ENCODE measurements at places on chromosomes 6 and 20.

DNA sequence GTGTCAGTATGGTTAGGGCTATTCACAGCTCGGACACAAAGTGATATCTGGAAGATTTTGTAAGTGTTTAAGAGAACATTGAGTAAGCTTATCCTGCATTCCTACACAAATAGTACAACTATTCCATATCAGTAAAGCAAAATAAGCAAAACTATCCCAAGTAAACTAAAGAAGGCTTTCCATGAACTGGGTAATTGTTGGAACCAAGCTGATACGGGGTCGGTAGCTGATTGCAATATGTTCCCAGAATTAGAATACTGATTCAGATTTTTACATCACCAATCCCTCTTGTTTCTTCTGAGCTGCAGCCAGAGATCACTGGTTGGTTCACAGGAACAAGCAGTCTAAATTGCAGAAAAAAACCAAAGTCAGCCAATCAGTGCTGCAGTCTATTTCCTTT is 54.1 kb downstream of the CDS2 start:
- no peak for DNase-seq

DNA sequence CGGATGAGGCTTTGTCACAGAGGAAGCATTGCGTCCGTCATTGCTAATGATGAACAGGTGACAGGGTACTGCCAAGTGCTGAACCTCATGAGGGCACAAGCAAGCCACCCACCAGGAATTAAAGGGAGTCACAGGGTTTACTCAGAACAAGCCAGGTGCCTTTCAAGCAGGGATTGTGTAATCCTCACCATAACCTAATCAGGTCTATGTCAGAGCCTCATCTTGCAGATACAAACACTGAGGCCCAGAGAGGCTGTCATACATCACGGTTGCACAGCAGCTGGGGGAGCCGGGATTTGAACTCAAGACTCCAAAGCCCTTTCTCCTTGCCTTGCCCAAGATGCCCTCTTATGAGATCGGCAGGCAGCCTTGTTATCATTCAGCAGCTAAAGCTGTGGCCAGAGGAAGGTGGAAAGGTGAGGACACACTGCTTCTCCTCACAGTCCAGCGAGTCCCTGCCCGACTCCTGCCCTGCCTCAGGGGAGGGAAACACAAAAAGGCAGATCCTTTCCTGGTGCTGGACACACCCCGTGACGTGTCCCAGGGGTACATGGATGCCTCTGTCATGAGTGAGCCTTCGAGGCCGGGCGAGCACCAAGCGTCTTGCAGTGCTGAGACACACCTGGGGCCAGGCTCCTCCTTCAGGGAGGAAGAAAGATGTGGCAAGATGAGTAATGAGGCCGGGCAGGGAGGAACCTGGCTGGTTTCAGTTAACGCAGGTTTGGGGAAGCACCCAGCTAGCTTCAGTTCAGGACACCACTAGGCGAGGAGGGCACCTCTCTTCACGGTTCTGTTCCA is 214.9 kb downstream of the LY86 start:
- peak; percentile 100 for DNase-seq

GRCh38 chr6:41413250-41413649 is 77.8 kb downstream of the NCR2 start:
- no peak for DNase-seq

DNA sequence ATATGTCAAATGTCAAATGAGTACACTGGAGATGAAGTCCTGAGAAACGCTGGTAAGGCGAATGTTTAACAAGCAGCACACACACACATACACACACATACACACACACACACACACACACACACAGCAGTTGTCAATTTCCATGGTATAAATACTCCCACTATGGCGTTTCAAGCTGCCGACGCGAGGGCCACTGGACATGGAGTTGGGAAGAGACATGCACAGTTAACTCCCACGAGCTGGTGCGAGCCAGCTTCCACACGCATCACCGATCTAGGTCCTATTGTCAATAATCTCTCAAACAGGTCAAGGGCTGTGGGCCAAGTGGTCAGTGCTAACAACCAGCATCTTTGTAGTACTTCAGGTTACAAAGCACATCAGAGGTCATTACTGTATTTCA is 58.9 kb downstream of the TRERF1 start:
- no peak for DNase-seq

DNA sequence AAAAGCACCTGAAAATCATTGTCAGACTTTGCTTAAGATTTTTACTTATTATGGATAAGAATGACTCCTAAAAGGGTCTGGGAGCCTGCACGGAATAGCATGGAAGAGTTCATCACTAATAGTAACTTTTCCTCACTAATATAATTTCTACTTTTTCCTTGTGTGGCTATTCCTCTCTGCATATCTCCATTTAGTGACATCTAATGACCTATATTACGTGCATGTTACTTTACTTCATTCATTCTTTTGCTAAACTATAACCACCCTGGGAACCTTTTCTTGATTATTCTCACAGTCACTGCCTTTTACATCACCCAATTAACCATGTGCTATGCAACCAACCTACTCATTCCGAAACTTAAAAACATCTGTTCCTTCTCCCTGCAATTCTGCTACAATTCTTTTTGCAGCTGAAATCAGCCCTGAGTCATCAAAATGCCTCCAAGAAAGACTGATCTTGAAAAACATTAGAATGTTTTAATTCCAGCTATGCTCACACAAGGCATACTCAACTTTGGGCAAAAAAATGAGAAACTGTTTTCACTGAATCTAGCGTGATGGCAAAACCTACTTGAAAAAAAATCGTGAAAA is 313.3 kb downstream of the RNGTT start:
- no peak for DNase-seq

- peak; percentile 33 for DNase-seq
Observed at GRCh38 chr6:21214738-21215448, 378.7 kb upstream of the SOX4 start.

DNA sequence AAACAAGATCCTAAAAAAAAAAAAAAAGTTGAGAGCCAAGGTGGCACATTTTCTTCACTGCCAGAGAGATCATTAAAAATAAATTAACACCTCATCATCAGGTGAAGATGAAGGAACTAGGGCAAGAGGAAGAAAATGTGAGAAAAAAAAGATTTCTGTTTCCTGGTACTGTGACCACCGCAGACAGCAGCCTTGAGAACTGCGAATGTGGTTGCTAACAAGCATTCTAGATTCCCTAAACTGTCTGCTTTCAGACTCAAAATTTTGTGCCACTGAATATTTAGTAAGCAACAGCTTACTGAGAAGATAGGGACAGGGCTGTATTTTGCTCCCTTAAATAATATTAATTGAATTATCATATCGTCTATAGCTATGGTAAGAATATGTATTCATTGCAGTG is 24.1 kb upstream of the MBOAT1 start:
- no peak for DNase-seq

- DNase-seq: no peak
Observed at GRCh38 chr20:454951-455350, 7.4 kb downstream of the TBC1D20 start.

DNA sequence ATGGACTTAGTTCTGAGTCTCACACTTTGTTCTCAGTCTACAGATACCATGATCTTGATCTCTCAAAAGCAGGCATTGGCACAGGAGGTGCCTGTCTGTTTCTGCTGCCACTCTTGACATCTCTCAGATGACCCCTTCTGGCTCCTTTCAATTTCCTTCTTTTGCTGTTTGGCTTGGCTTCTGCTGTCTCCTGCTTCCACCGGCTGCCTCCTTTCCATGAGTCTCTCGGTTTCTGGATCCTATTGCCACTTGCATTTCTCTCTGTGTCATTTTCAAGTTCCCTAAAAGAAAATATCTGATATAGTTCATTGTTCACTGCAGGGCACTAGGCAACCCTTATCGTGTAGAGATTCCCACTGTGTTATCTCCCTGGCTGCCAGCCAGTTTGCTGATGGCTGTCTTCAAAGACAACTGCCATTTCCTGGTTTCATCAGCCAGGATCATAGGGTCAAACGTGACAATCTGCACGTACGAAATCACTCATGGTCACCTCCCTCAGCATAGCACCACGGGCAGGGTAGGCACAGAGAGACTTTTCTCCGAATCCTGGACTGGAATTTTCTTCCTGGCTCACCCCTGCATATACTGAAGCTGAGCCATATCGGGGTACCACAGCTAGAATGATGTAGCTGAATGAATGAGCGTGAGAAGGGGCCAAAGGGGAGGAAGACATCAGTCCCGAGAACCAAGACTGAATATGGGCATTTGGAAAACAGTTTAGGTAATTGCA is 144.6 kb upstream of the TMEM170B start:
- DNase-seq: no peak

DNA sequence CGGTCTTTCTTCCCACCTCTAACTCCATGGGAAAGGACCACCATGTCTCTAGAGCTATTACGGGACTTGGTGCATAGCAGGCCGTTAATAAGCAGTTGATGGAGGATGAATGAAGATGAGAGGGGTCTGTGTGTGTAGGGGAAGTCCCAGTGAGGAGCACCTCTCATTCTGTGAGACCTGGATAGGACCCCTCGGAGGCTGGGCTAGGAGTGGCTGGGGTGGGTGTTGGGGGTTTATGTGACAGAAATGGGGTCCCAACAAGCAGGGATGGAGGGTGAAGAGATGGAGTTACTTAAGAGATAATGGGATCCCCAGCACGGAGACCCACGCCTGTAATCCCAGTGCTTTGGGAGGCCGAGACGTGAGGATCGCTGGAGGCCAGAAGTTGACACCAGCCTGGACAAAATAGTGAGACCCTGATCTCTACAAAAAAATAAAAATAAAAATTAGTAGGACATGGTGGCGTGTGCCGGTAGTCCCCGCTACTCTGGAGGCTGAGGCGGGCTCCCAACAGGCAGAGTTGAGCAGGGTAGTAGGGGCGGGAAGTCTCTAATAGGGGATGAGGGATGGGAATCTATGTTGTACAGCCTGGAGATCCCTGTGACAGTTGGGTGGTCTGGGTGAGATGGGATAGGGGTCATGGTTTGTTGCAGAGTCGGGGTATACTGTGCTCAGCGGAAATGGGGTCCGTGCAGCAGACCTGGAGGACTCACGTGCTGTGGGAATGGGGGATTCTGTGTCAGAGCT is 677 bp upstream of the ZNF341 start:
- DNase-seq: no peak

GRCh38 chr6:12275107-12275506 is 15.1 kb upstream of the EDN1 start:
- DNase-seq: peak; percentile 51

- peak; percentile 8 for DNase-seq
Observed at GRCh38 chr6:54586251-54586650, 260.3 kb upstream of the FAM83B start.

DNA sequence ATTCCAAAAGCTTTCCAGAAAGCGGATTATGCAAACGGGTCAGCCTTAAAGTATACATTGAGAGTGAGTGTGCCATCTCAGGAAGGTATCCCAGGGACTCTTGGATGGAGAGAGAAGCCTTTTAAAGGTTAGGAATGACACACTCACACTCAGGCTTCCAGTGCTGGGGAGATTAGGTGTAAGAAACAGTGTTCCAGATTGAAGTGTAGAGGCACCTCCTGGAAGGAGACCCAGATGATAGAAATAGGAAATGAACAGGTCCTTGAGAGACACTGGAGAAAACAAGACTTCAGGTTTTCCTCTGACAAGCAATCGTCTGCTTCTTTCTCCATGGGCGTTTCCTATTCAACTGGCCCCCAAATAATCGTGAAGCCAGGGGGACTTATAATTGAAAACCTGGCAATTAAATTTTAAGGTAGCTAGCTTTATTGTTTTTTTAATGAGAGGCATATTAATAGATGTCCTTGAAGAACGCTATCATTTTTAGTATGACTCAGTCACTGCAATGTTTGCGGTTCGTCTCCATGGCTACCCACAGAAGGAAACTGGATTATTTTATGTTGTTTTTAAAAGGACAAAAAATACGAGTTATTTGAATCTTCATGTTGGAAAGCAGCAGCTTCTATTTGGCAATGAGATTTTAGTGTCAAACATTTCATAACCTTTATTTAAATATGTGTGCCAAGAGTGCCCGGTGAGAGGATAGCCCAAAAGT is 85.3 kb downstream of the TRMT6 start:
- DNase-seq: peak; percentile 48

GRCh38 chr20:42179768-42180167 is 561.6 kb upstream of the CHD6 start:
- DNase-seq: no peak

Measured in mammary epithelial cell (primary cell).